Naive thymus-derived CD8-positive, alpha-beta T cell (primary cell): ENCODE measurements at places on chromosomes 5 and 9.

GRCh38 chr9:109267555-109267954 lies 53.3 kb downstream of the EPB41L4B start:
- DNase-seq: no peak

- no peak for DNase-seq
These were observed 86.0 kb downstream of the ZFAND5 start for GRCh38 chr9:72278959-72279358.

- no peak for DNase-seq
These were observed 8.2 kb upstream of the STRBP start for GRCh38 chr9:123276551-123276950.

DNA sequence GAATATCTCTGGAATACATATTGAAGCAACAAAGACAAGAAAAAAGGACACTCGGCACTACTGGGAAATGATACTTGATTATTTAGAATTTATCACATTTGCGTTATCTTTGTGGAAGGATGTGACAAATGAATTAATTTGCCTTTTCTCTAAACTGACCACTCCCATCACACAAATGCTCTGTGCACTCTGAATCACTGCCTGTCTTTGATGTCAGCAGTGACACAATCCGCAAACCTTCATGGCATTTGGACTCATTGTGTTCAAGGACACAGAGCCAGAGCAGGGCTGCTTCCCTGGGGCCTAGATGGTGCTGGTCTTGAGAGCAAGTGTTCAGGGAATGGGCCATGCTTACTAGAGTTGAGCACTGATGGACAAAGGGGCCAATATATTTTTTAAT lies 4.9 kb upstream of the KIF4B start:
- no peak for DNase-seq
